ENCODE measurements at places on chromosomes 7 and 10.

DNA sequence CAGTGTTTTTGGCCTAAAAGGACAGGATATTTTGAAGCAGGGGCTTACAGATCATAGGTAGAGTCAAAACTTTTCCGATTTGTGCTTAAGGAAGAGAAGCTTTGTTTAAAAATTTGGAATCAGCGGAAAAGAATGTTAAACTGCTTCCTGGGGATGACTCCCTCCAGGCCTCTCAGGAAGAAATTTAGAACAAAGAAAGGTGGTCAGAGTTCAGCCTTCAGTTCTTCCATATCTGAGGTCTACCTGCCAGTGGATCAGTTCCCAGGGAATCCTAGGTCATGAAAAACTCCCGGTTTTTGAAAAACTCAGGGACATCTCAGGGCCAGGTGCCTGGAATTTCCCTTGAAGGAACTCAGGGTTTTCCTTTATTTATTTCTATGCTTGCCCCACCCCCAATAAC, 100.3 kb downstream of the MCU start:
- DNase-seq, result no peak

DNA sequence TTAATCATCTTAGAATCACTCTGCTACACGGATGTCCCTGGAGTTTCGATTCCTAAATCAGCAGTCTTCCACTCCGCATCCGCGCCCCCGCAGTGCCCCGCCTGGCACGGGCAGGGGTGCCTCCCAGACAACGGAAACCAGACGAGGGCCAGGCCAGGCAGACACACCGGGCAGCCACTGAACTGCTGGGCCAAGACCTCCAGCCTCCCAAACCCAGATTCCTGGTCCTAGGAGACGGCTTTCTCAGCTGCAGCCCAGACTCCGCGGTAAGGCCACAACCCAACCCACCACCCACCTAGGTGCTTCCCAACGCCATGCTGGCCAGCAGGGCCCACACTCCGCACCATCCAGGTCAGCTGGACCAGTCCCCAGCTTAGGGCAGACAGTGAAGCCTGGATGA, 33.2 kb downstream of the MAD1L1 start:
- no peak for DNase-seq

DNA sequence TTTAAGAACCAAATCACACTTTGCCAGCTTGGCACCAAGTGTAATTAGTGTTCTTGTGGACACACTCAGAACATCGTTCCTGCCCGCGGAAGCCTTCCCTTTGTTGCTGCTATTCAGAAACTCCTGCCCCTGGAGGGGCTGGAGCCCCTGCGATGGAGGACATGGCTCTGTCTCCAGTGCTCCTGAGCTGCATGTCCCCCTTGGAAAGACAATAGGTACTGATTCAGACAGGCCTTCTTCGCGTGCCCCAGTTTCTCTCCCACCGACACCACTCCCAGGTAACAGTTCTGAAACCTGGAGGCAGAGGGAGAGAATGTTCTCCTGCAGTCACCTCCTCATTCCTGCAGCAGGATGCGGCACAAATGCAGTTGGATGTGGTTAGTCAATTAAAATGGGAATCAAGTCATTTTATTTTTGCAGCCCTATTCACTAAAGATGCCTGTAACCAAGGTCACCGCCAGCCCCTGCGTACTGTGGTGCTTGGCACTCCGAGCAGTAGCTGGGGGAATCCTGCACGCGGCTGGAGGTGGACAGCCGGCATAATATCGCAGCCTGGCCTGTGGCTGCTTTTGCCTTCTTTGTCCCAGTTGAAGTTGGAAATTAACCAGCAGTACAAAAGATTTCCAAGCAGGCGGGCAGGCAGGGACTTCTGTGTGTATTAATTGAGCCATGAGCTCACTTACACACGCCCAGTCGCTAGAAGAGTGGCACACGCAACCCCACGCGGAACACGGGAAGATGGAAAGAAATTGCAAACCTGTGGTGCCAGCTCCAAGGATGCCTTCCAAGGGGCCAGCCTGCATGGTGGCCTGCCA, 205.7 kb downstream of the EBF3 start:
- DNase-seq, result no peak

GRCh38 chr10:13016426-13016825, 14.9 kb upstream of the CCDC3 start:
- no peak for DNase-seq

DNA sequence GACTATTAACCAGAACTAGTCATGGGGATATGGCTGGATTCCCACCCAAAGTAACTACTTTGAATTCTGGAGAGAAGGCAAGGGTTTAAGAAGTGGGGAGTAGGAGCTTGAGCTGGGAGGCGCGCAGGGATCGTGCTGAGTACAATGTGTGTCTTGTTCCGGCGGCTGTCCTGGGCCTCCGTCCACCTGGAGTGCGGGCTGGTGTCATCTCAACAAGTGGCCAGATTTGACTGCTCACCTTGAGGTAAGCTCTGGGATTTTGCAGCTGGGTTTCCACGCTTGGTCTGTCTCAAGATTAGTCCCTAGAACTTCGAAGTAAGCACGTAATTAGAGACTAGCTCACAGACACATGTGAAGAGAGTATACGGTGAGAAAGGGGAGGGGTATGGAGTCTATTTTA, 49.4 kb downstream of the GLRX3 start:
- DNase-seq, result no peak

DNA sequence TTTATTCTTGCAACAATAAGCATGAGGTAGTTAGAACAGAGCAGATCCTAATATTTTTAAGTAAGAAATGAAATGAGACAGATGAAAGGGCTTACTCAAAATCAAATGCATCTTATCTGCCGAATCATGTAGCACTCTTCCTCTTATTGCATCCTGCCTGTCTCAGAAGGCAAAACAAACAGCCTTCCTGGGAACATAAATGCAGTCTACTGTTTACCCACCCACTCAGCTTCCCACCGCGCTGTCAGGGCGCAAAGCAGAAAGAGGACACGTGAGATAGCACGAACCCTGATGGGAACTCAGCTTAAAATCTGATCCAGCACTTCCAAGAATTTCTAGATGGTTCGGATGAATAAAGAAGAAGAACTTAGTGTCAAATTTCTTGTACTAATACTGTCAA, 114.4 kb upstream of the CDK1 start:
- DNase-seq, result no peak

DNA sequence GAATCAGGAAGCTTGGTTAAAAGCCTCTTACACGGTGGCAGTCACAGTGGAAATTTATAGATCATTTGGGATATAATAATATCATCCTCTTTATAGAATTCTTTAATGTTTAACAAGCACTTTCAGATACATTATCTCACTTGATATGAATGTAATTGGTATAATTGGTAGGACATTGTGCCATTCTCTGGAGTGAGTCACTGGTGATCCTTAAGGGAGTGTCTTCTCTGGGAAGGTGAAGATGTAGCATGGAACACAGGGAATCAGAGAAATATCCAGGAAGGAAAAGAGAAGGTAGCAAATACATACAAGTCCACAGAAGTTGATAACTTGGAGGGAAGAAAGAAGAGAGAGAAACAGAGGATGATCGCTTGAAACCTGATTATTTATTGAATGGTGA, 9.8 kb downstream of the PTPRZ1 start:
- no peak for DNase-seq

GRCh38 chr7:2404714-2405119, 1.3 kb downstream of the CHST12 start:
- no peak for DNase-seq

DNA sequence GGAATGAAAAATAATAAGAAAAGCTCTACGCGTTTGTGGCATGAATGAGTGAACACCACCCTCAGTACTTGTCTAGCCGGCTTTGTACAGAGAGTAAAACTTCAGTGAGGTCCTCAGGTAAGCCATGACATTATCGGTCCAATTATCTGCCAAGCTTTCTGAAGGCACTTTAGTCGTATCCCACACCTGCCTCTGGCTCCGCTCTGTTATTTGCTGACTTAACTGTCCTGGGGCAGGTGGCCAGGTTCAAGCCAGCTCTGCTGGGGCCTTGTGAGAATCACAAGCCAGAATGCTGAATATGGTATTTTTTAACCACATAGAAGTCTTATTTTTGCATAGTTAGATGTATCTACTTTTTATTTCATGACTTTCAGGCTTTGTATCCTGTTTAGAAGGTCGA, 66.0 kb upstream of the FHIP2A start:
- DNase-seq, result no peak

DNA sequence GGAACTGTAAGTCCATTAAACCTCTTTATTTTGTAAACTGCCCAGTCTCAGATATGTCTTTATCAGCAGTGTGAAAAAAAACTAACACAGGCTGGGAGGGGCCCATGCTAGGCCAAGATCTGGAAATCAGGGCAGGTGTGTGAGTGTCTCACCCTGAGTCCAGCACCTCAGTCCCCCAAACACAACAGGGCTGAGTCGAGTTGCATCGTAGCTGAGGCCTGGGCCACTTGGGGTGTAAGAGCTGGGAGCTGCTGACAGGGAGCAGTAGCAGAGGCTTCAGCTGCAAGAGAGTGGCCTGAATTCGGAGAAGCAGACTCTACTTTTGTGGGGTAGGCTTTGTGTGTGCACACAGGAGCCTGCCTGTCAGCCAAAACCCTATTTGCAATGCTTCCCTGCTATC, 553.1 kb downstream of the PTPRN2 start:
- DNase-seq, result no peak

- no peak for DNase-seq
These were observed 67.3 kb downstream of the XRCC2 start for GRCh38 chr7:152608656-152609055.

GRCh38 chr10:89379103-89379502, 1.2 kb downstream of the IFIT1B start:
- DNase-seq, result no peak

DNA sequence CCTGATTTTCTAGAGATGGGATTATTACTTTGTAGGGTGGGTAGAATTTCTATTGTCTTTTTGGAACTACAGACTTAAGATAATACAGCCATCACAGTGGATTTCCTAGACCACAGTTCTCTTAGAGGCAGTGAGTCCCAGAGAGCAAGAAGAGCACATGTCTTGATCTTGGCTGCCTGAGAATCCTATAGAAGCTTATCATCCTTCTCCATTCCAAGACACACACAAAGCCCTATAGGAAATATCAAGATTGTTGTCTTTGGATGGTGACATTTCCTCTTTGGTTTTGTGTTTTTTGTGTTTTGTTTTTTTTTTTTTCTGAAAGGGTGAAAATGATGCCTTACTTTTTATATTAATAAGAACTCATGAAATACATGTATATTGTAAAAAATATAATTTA, 143.1 kb downstream of the AHR start:
- no peak for DNase-seq

- DNase-seq, result no peak
These were observed 102.7 kb upstream of the MKLN1 start for GRCh38 chr7:131224996-131225395.

DNA sequence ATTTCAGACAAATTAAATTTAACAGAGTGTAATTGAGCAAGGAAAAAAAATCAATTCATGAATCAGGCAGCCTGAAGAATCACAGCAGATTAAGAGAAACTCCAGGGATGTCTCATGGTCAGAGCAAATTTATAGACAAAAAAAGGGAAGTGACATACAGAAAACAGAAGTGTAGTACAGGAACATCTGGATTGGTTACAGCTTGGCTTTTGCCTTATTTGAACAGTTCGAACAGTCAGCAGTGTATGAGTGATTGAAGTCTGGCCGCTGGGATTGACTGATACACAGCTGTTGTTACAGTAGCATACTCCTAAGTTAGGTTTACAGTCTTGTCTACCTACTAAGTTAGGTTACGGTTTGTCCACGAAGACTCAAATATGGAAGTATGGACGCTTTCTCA, 255.3 kb downstream of the HPSE2 start:
- DNase-seq, result no peak

GRCh38 chr7:90738249-90738648, 142.1 kb downstream of the CDK14 start:
- no peak for DNase-seq

DNA sequence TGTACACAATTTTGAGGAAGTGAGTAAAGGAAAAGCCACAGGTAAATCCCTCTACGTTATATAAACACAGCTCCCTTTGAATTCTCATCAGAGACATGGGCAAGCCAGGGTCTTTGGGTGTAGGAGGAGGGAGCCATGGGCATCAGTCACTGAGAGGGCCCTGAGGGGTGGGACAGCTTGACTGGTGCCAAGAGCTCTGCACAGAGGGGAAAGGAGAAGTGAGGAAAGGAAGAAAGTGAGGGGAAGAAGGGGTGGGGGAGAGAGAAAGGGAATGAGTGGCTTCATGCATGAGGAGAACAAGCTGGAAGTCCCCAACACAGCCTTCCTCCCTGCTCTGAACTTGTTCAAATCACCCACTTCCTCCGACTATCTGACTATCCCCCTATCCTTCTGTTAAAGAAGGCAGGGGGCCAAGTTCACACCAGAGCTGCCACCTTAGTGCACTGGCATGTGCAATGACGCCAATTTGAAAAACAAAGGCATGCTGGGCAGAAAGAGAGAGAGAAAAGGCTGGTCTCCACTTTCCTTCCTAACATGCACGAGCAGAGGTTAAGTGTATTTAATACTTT, 16.4 kb upstream of the RNF148 start:
- DNase-seq, result no peak

- DNase-seq, result no peak
These were observed 2.9 kb downstream of the FOXI2 start for GRCh38 chr10:127739908-127740307.

DNA sequence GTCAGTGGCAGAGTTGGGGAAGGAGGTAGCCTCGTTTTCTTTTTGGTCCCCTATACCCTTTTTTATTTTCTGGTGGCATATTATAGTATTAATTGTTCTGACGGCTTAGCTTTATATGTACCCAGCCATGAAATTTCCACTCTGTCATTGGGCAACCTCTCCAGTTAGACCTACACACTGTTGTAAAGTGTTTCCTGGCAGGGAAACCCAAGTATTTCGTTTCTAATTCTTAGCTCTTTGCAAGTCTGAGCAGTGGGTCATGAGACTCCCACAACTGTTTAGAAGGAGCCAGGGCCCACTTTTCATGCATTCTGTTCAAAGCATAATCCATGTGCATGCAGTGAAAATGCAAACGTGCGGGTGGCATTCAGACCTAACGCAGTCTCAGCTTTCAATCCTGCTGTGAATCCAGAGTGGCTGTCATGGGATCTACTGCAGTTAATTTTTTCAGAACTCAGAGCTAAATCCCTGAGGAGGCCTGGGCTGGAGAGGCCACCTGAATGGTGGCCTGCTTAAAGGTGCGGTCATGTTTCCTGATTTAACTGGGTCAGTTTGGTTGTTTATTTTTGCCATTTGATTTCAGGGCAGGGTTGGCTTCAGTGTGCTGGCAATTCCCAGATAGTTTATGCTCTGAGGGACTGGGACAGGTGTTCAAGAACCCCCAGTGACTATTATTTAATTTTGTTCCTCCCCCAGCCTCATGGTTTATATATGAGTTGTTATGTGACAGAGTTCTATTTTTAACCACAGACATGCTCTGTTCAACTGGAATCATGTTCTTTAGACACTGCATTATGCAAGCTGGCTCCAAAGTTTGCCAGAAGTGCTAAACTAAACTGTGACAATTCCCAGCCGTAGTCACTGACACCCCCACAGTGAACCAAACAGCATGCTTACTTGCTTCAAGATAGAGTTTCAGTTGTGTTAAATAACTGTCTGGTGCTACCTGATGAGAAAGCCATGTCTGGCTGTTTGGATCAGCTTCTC, 27.4 kb upstream of the SYPL1 start:
- no peak for DNase-seq

DNA sequence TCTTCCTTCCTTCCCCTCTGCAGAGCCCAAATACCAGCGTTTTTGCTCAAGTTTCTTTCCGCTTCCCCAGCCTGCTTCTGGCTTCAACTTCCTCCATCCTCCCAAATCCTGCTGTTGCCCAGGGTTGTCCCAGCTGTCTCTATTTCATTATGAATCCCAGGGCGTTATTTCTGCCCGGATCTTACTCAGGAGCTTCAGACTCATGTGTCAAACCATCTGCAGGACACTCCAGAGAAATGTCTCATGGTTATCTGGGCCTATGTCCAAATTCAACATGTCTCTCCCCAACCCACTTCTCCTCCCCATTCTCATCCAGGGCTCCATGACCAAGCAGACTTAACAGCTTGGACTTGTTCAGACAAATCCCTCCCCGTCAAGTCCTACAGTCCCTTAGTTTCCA, 15.6 kb downstream of the ARHGAP22 start:
- DNase-seq, result peak; percentile 77
